ENCODE measurements at places on chromosomes 16 and 17.

DNA sequence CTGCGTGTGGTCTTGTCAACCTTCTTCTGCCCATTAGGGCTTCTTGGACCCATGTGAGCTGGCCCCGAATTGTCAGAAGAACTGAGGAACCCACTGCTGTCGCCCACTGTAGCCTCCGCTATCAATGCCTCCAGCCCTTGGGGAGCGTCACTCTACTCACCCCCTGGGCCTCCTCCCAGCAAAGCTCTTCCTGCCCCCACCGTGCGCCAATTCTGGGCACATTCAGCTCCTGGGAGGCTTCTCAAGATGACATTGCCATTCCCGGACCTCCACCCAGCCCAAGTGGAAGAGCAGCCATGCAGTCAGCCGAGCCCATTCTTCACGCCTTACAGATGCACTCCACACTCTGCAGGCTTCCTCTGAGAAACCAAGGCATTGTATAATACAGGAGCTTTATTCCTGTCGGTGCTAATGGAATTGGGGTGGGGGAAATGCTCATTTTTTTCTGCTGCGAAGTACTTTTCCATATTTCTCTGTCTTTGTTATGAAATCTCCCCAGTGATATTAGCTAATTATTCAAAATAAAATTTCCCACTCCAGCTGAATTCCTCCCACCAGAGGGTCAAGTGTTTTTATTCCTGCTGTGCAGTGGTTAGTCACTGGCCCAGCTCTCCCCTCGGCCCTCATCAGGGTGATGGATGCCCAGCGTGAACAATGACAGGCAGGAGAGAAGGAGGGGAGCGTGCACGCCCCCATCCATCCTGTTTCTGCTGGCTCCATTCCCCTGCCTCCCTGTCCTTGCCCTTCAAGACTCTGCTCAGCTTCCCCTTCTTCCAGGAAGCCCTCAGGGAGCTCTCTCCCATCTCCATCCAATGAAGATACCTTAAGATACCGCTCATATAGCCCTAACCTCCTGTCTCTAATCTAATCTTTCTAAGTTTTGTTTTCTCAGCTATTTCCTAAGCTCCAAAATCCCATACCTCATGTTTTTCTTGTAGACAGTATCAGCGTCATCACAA, 87.7 kb downstream of the C16orf95 start:
- no peak for DNase-seq

DNA sequence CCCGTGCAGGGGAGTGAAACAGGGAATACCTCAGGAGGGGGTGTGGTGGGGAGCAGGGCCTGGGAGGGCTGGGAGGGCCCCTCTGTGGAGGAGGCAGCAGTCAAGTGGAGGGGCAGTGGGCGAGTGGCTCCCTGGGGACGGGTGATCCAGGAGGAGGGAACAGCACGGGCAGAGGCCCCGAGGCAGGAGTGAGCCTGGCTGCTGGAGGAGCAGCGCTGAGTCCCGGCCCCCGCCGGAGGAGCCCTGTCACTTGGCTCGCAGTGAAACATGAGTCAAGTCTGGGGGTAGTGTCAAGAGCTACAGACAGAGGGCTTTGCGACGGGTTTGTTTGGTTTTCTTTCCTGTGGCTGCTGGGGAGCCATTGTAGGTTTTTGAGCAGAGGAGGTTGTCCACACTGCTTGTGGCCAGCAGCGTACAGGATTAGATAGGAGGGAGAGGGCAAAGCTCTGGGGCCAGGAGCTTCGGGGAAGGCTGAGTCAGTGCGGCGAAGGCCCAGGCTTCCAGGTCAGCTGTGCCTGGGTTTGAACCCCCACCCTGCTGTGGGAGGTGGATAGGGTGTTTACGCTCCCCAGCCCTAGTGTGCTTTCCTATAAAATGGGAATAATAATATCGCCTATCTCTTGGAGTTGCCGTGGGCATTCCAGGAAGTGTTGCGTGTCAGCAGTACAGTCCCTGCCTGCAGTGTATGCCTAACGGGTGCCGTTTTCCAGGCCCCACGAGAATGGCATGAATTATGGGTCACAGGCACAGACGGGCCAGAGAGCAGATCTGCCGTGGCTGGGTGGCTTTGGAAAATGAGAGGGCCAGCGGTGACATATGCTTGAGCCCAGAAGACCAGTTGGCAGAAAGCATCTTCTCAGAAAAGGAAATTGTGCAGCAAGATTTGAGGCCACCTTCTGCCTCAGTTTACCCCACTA, 115.9 kb upstream of the CIBAR2 start:
- peak; percentile 68 for DNase-seq

GRCh38 chr17:36001862-36002603, 680 bp upstream of the CCL15 start:
- DNase-seq: no peak

DNA sequence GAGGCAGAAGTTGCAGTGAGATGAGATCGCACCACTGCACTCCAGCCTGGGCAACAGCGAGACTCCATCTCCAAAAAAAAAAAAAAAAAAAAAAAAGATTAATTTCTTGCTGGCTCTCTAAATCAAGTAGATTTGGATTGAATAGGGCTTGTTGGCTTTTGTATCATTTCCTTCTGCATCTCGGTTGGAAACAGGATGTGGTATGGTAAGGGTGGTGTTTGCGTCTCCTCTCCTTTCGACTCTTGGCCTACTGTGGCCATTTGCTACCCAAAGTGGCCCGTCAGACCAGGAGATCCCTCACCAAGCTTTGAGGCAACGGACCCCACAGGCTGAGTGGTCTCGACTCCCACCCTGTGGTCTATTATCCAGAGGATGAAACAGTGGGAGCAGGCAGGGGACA, 168.0 kb upstream of the IRX3 start:
- no peak for DNase-seq

DNA sequence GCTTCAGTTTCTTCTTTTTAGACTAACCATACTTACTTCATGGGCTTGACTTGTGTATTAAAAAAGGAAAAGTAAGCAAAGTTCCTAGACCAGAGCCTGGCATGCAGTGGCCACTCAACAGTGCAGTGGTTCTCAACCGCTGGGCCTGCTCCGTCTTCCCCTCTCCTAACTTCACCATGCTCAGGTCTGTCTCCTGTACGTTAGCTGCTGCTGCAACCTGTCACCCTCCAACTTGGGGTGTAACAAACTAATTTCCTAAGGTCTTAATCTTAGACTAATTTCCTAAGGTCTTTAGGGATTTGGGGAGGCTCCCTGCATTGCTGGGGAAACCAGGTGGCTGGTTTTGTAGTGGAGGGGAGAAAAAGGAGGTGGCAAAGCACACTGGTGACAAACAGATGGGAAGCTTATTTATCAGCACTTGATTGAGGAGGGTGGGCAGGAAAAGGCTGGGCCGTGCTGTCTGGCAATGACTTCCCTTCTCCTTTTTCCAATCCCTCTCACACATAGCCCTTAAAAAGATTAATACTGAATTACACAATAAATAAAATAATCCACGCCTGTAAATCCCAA, 2.2 kb upstream of the ARL4D start:
- DNase-seq: no peak

- DNase-seq: no peak
These were observed 188.9 kb upstream of the KIF2B start for GRCh38 chr17:53633856-53634255.

DNA sequence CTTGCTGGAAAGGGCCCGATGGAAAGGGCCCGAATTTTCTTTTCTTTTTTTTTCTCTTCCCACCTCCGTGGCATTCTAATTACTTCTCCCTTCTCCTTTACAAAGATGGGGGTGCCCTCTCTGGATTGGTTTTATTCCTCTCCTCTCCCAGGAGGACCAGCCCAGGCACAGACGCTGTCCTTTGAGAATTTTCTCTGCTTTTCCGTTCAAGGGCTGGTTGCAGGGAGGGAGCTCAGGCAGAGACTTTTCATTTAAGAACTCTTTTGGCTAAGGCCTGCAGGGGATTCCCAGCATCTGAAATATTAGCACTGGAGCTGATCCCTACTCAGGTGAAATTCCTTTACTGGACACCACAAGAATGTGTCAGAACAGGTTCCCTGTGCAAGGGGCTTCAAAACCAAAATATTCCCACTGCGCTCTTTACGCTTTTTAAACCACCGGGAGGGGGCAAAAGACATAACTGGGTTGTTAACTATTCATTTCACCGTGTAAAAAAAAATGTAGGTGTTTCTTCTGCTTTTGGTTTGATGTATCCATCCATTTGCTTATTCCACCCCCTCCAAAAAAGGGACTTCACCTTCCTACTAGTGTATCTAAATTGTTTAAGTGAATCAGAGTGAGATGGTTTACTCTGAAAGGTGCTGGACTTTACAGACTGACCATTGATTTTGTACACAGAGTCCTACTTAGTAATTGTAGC, 1.4 kb downstream of the NFAT5 start:
- peak; percentile 54 for DNase-seq

GRCh38 chr17:74987909-74988711, 678 bp downstream of the CDR2L start:
- DNase-seq: peak; percentile 80

GRCh38 chr16:52265446-52265861, 281.5 kb downstream of the TOX3 start:
- no peak for DNase-seq

DNA sequence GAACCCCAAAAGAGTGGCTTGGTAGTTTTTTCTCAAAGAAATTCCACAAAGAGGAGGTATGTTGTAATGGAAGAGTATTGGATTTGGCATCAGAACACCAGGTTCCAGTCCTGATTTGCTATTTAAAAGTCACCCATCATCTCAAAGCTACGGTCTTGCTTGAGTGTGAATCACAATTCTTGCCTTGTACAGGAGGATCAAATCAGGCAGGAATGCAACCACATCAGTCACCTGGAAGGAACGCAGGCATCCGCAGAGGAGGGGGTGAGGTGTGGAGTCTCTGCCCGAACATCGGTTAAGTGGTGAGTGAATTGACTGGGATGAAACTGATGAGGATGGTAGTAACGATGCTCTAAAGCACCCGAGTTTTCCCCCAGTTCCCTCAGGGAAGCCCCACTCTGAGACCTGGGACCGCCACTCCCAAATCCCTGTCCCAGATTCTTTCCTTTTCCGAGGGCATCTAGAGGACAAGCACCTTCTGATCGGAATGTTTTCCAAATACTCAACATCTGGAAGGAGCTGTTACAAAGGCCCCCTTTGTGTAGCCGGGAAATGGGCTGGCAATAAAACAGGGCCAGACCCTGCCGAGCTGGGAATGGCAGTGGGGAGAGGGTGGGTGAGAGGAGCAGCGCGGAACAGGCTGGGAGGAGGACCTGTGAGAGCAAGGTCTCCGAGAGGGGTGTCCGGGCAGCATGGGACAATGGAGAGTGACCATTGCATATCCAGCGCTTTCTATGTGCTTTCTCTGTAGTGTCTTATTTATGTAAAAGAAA, 469.6 kb downstream of the SLC39A11 start:
- DNase-seq: no peak

GRCh38 chr16:66188917-66189725, 177.4 kb upstream of the CDH5 start:
- peak; percentile 54 for DNase-seq

DNA sequence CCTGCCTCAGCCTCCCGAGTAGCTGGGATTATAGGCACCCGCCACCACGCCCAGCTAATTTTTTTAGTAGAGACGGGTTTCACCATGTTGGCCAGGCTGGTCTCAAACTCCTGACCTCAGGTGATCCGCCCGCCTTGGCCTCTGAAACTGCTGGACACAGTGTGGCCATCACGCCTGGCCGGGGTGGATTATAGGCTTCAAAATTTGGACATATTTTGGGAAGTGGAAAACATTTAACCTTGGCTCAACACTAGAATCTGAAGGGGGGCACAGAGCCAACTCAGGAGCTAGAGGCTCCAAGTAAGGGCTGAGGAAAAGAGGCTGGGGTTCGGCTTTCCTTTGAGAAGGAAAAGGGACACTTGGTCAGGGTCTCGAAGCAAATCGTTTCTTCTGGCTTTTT, 2.2 kb upstream of the CDK5R1 start:
- no peak for DNase-seq

DNA sequence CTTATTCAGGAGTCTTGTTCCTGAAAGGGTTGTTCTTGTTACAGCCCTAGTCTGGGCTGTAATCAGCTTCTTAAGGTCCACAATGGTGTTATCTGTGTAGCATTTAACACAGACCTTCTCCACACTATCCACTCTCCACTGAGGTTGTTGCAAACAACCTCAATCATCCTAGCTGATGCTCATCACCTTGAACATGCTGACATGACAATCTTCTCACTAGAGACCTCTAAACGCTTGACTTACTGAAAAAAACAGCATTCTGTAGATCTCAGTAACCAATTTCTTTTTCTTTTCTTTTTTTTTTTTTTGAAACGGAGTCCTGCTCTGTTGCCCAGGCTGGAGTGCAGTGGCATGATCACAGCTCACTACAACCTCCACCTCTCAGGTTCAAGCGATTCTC, 3.6 kb downstream of the TNFRSF17 start:
- no peak for DNase-seq

GRCh38 chr16:88731699-88732098, 25.4 kb downstream of the CTU2 start:
- peak; percentile 18 for DNase-seq

DNA sequence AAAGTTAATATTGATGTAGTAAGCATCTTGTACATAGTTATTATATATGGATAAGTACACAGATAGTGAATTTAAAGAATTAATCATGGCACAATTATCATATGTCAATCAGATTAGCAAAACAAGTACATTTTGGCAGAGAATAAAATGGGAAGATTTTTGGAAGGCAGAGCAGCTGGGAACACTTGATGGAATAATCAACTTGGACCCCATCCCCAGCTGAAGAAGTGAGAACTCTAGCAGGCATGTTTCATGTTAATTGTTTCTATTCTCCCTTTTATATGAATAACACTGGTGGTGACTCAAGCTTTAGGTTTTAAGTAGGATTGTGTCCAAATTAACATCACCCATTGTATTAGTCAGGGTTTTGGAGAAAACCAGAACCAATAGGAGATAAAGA, 198.7 kb downstream of the KCNJ2 start:
- DNase-seq: no peak

DNA sequence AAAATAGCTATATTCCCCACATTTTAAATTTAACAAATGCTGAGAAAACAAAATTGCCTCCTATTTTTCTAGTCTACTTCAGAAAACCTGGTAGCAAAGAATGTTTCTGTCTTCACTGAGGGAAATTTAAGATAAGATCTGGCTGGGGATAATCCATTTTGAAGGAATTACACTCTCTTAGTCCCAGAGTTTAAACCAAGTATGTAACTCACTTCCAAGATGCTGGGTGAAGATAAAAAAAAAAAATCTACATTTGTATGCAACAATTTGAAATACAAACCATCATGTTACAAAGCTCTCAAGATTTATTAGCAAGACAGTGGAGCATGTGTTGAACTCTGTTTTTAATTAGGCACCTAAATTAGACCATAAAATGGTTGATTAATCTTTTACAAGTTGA, 5.7 kb downstream of the HS3ST3B1 start:
- no peak for DNase-seq

- no peak for DNase-seq
These were observed 5.4 kb downstream of the MEAK7 start for GRCh38 chr16:84498859-84499620.

DNA sequence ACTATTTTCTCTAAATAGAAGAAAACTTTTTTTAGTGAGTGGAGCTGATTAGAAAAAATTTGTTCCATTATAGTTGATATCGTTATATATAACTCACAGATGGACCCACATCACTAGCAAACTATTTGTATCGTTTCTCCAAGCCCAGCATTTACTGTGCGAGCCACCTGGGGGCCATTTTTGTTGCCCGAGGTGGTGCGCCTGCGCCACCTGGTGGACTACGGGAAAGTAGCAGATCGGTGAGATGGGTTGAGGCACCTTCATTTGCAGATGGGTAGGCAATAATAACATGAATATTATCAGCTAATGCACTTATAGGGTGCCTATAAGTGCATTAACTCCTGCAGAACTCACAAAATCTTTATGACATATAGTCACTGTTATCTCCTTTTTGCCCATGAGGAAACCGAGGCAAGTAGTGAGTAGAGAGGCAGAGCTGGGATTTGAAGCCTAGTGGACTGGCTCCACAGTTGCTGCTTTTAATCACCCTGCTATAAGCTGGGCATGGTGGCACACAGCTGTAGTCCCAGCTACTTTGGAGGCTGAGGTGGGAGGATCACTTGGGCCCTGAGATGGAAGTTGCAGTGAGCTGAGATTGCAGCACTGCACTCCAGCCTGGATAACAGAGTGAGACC, 23.2 kb upstream of the NTN1 start:
- peak; percentile 48 for DNase-seq

Data from cardiac fibroblast (primary cell).